ENCODE measurements at places on chromosomes 1 and 21. TPM values are rescaled to one million over a fixed set of nuclear protein-coding genes. Genes with fewer than 3 reads are reported as not detected.

Gene ARTN
- 47.1 TPM for polyA plus RNA-seq

Gene MAGI3
- 3.8 TPM for polyA plus RNA-seq

Gene RNU1-3
- polyA plus RNA-seq: not detected

DNA sequence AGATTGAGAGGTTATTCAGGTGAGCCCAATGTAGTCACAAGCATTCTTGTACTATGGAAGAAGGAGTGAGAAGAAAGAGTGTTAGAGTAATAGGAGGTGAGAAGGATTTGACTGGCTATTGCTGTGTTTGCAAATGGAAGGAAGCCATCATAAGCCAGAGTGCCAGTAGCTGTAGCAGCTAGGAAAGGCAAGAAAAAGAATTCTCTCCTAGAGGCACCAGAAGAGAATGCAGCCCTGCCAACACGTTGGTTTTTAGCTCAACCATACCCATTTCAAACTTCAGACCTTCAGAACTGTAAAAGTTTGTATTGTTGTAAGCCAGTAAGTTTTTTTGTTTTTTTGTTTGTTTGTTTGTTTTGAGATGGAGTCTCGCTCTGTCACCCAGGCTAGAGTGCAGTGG lies 8.9 kb upstream of the IL12RB2 start:
- DNase-seq: no peak

DNA sequence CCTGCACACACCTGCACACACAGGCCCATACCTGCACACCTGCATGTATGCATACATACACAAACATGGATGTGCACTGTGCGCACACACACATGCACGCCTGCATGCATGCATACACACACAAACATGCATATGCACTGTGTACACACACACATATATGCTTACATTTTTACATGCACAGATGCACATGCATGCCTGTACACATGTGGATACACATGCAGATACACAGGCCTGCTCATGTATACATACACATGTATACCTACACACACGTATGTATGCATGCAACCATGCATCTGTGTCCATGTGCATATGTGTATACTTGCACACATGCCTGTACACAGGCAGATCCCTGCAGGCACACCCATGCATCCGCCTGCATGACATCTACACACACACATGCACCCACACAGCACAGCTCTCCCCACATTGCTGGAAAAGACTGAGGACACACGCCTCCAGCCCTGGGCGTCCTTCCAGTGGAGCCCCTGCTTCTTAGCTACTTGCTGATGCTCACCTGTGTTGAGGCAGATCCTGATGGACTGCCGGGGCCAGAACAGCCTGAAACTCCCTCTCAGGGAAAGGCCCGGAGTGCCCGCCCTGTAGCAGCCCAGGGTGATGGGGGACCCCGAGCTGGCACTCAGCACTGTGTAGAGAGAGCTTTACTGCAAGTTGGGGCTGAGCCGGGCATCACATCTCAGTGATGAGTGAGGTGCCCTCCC lies 28.6 kb downstream of the KRTAP10-1 start:
- no peak for DNase-seq

DNA sequence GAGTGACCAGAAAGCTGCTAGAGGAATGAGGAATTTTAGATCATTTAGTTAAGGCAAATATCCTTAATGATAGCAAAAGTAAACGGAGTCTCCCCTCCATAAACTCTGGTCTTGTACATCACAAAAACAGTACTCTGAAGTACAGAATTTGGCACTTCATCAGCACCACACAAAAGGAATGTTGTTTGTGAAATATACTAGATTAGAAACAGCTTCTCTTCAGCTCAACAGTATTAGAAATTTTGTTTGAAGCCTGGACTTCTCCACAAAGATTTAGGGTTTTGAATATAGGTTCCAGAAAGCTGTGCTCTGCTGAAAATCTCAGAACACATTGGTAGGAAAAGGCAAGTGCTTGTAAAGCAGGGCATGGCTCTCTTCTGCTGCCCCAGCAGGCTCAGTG lies 135.1 kb upstream of the PTGFR start:
- no peak for DNase-seq

GRCh38 chr21:42737951-42738590 lies 84.7 kb downstream of the PDE9A start:
- DNase-seq: no peak

- no peak for DNase-seq
These were observed 19.3 kb downstream of the PRKACB start for GRCh38 chr1:84163123-84163931.

DNA sequence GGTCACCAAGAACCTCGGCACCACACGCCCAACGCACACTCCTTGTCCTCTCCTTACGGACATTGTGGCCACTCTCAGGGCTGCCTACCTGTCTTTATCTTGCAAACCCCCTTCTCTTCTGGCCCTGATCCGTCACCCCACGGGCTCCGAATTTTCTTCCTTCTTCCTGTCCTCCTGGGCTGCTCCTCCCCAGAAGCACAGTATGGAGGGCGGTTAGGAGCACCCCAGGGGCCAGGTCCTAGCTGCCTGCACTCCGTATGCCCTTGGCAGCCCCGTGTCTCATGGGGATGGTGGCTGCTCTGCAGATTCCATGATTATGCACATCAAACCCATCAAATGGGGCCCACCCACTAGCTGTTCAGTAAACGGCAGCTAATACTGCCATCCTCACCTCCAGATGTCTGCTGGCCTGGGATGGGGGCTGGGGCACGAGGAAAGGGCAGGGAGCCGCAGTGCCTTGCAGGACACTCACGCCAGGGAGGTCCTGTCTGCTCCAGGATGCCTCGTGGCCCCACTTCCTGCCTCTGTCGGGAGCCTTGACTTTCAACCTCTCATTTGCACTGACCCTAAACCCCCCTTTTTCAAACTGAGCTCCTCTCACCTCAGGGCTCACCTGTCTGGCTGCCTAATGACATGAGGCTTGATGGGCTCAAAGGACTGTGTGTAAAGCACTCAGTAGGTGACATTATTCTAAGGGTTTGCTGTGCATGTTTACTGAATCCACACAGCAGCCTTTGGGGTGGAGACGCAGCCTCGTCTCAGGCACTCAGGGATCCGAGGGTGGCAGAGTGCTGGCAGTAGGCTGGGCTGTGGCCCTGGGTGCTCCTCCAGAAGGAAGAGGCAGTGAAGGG lies 4.4 kb downstream of the TTC34 start:
- no peak for DNase-seq
